Hippocampal formation (tissue), 2 donors: ENCODE measurements at places on chromosomes 13 and 19.
A peak's percentile ranks its signal among the peaks of the same experiment; 100 is the strongest.

DNA sequence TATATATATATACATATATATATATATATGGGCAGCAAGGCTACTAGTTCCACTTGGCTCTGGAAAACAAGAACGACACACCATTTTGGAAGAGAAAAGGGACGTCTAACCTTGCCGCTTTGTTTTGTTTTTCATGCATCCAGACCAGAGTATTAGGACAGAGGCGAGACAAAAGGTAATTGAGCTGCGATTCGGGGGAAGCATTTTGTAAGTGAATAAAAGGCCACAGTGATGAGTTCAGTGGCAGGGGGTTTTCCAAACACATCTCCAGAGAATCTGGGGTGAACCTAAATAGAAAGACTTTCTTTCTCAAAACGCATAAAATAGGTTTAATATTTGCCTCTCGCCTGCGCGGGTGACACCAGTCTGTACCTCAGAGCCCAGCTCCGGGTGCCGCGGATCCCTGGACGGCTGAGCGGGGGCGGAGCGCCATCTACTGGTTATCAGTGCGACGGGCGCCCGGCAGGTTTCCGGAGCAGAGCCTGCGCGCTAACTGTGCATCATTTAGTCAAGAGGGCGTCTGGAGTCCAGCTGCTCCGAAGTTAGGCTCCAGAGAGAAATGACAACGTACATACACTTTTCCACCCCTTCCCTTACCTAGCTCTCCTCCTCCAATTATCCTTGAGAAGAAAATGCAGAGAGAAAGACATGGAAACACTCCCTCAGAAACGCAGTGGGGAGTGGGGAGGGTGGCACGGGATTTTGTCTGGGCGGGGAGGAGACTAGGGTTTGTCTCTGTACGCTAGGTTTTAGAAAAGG, 262.3 kb downstream of the TBC1D4 start:
- peak; percentile 80 for DNase-seq

DNA sequence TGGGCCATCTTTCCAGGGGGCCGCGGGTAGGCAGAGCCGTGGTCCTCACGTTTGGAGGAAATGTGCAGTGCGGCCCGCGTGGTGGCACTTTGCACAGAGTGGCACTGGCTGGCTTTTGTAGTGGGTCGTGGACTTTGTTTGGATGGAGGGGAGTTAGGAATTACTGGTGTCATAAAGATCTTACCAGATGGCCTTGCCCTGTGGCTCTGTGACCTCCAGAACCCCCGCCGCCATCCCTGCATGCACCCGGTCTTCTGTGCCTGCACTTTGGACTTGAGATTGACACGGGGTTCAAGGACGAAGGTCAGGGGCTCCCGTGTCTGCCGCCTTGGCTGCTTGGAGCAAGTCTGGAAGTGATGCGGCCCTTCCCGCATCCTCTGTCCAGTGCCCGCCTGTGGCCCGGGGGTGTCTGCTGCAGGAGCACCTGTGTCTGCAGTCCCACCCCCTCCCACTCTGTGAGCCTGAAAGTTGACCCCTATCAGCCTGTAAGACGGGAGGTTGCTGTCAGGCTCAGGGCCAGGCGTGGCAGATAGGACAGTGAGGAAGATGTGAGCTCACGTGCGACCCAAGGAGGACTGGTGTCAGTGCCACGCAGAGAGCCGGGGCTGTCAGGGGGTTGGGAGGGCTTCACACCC, 2.2 kb downstream of the GNA11 start:
- no peak for DNase-seq

DNA sequence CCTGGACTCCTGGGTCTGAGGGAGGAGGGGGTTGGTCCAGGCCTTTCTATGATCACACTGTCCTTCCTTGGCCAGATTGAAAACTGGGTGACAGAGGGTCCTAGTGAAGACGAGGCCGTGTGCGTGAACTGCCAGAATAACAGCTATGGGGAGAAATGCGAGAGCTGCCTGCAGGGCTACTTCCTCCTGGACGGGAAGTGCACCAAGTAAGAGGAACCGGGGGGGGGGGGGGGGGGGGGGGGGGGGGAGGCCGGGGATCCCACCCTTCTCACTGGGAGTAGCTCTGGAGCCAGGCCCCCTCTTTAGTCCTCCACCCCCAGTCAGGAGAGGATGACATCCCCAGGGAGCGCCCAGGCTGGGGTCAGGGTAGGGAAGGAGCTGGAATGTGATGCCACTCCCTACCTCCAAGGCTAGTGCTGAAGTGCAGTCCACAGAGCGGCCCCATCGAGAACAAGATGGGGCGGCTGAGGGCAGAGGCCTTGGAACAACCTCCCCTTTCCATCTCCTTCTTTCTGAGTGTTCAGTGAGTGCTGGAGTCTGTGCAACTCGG, 19.4 kb downstream of the CNFN start:
- no peak for DNase-seq

GRCh38 chr19:21482863-21483276, 22.5 kb upstream of the ZNF429 start:
- DNase-seq = peak; percentile 21

GRCh38 chr13:48733739-48734335, 80.1 kb downstream of the CYSLTR2 start:
- no peak for DNase-seq

- DNase-seq = no peak
These were observed 33.2 kb downstream of the CACNG6 start for GRCh38 chr19:54024660-54025059.

DNA sequence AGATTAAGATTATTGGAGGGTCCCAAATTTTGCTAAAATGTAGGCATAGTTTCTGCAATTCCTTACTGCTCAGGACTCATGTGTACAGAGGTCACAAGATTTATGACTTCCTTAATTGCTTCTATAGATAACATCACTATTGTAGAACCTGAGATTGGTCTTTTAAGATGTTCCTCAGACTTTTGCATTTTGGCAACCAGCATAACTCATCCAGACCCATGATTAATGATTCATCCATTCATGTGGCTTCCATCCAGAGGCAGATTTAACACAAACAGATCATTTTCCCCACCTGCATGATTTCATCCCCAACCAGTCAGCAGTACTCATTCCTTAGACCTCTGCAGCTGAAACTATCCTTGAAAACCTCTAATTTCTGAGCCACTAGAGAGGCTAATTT, 34.5 kb upstream of the CEACAM8 start:
- DNase-seq = no peak

GRCh38 chr19:2053601-2054389, 2.8 kb upstream of the MKNK2 start:
- no peak for DNase-seq

DNA sequence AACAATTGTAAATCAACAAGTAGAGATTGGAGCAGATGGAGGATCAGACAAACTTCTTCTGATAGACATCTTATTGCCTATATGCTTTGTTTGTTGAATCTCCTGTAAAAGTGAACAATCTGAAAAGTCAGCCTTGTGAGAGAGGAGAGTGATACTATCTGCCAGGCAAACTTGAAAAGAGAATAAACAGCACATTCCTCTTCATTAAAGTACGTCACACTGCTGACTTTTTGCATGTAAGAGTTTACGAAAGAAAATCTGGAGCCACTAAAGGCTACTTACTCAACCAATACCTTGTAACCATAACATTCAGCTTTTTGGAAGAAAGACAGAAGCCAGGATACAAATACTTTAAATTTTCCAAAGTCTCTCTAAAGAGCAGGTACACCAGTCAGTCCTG, 42.5 kb downstream of the EDNRB start:
- DNase-seq = no peak

GRCh38 chr13:113848431-113849260, 15.2 kb downstream of the GAS6 start:
- DNase-seq = no peak

- DNase-seq = no peak
These were observed 12.1 kb downstream of the RNASEH2B start for GRCh38 chr13:50921706-50922105.

GRCh38 chr19:1945899-1946298, 4.9 kb downstream of the CSNK1G2 start:
- DNase-seq = no peak

GRCh38 chr19:10568062-10568825, 535 bp downstream of the CDKN2D start:
- DNase-seq = no peak

DNA sequence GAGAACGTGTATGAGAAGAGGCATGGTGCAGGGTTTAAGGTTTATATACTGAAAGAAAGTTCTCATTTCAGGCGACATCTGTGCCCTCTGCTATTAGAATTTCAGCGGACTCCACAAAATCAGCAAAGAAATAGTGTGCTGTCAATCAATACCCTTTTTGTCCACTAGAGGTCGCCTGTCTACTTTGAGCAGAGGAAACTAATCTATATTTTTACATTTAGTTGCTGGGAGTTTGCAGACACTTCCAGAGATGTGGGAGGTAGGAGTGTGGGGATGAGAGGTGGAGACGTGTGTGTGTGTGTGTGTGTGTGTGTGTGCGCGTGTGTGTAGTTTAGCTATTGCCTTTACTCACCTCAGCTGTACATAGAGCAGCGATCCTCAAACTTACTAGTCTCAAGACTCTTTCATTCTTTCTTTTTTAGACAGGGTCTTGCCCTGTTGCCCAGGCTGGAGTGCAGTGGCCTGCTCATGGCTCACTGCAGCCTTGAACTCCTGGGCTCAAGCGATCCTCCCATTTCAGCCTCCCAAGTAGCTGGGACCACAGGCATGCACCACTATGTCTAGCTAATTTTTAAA, 9.7 kb downstream of the INAFM1 start:
- peak; percentile 33 for DNase-seq

GRCh38 chr13:40597735-40598365, 68.6 kb downstream of the FOXO1 start:
- DNase-seq = no peak

DNA sequence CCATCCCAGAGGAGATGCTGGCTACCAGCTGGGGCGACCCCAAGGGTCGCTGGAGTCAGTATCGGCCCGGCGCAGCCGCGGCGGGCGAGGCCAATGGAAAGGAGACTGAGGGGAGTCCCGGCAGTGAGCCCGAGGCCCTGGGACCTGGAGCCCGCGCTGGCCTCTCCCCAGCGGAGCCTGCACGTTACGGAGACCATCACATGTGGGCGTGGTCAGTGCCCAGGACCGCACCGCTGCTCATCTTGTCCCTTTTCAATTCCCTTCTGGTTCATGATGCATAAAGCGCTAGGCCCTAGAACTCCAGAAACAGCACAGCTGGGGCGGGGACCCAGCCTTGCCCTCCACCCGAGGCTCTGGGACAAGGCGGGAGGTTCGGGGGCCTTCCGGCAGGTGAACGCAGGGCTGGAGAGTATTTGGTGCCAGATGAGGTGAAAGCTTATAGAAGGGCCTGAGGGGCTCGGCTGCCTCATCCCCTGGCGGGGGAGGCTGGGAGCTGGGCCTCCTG, 8.0 kb downstream of the C19orf25 start:
- DNase-seq = no peak

DNA sequence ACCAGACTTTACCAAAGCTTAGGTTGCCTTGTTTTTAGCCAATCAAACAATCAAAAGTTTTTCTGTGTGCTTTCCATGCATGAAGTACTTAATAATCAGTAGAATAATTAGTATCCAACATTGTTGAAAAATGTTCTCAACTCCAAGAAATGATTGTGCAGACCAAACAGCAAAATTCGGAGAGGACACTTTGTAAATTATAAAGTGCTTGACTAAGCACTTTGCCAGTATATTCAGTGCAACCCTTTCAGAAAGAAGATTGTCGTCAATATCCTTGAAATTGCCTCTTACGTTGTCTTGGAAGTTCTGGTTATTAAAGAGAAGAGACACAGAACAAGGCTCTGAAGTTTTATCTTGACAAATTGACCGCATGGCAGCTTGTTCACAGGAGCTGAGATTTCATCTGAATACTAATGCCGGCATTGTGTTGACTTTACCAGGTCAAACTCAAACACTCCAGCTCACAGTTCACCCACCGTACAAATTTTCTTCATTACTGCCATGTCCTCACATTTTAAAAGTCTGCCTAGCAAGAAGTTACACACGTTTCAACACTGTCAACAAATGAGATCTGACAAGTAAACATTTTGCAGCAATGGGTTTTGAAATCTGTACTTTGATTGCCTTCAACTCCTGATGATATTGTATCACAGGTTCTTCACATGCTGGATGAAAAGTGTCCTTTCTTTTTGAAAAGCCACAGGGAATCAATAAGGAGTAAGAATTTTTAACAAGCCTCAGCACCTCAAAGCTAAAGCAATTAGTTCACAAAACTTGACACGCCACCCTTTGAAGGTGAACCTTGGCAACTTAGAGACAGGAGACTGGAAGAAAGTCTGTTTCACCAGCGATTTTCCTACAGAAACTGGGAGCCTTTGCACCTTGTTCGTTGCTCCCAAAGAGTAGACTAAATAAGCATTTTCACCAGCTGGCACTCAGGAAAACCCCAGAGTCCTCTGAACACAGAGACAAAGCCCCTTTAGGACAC, 150.9 kb downstream of the RFC3 start:
- no peak for DNase-seq

- no peak for DNase-seq
These were observed 41.5 kb downstream of the NOTCH3 start for GRCh38 chr19:15159251-15159650.

DNA sequence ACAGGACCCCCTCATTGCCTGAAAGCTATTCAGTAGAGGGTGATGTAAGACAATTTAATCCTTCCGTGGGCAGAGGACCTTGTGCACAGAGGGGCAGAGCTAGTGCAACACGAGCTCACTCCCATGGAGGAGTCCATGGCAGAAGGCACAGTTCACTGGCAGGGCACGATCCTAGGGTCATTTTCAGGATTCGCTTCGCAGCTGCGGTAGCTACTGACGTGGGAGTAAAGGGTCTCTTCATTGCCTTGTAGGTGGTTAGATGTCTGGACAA, 207.8 kb downstream of the FOXO1 start:
- no peak for DNase-seq

GRCh38 chr19:38700350-38700901, 43.8 kb downstream of the CAPN12 start:
- DNase-seq = no peak

- DNase-seq = peak; percentile 7
These were observed at the start of gene CGB7 for GRCh38 chr19:49057636-49058234. CGB7 (minus strand) TSS chr19:49057749; CDS start chr19:49055375, 2,374 bp downstream.

DNA sequence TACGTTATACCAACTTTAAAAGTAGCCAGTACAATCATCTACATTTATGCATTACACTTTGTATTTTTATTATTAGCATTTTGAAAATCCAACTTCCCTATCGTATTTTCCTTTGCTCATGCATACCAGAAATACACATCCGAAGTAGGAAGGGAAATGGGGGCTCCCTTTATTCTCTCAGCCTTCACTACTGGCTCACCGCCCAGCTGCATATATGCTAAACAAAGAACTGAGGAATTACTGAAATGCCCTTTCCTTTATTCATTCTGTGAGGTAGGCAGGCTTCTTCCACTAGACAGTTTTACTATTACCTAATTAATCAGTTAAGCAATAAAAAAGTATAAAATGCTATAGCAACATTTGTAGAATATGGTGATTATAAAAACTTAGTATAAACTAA, 291.6 kb downstream of the KLF12 start:
- DNase-seq = no peak

DNA sequence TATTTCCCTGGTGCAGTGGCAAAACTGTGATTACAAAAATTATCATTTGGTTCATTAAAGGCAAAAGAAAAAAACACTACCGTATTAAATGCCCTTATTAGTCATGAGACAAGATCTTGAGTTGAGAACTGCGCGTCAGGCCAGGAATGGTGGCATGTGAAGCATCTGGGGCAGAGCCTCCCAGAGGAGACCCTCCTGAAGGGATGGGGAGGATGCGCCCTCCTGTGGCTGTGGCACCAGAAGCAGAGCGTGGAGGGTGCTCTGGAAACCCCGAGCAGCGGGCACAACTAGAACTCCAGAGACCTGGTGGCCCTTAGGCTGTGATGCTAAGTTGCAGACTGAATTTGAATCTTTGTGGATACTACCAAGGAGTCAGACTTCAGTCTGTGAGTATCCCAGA, 11.5 kb downstream of the CUL4A start:
- DNase-seq = no peak

GRCh38 chr13:50636007-50636704, 207.3 kb downstream of the DLEU7 start:
- DNase-seq = no peak
